ENCODE measurements at places on chromosomes 5 and 9. TPM values are rescaled to one million over a fixed set of nuclear protein-coding genes. Genes with fewer than 3 reads are reported as not detected.
A peak's percentile ranks its signal among the peaks of the same experiment; 100 is the strongest.

- DNase-seq = no peak
These were observed 225.6 kb downstream of the PCSK5 start for GRCh38 chr9:76115982-76116646.

GRCh38 chr5:141694479-141694878 is 12.4 kb upstream of the ARAP3 start:
- DNase-seq = no peak

DNA sequence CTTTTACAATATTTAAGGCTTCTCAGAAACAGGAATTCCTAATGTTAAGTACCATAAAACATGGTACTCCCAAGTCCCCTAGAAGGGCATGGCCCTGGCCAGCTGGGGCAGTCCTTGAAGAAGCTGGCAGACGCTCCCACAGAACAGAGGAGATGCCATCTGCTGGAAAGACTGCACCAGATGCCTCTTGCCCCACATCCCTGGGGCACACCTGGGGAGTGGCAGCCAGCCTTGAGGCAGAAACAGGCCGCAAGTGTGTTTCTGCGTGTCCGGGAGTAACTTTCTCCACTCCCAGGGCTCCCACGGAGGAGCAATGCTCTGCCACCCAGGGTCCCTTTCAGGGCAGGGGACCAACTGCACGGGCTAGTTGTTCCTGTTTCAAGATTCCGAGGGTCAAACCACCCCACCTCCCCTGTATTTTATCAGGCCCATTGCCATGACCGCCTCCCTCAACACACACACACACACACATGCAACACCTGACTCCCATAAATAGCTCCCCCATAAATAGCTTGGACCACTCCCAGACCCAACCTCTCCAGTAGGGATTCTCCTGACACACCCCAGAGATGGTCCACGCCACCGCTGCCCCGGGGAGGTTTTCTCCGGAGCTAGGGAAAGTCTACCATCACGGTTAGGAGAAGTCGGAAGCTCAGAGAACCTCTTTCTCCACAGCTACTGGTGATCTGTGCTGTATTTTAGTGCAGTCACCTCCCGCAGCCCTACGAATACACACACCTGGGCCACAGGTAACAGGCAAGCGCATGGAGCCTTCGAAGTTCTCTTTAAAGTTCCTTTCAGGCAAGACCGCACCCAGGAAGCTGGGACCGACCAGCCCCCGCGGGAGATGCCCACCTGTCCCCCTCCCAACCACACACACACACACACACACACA is 1.5 kb downstream of the SPOCK1 start:
- no peak for DNase-seq

- DNase-seq = no peak
These were observed 41.5 kb downstream of the TTLL11 start for GRCh38 chr9:122051351-122052321.

SPATA9 gene
- not detected for total RNA-seq

DNA sequence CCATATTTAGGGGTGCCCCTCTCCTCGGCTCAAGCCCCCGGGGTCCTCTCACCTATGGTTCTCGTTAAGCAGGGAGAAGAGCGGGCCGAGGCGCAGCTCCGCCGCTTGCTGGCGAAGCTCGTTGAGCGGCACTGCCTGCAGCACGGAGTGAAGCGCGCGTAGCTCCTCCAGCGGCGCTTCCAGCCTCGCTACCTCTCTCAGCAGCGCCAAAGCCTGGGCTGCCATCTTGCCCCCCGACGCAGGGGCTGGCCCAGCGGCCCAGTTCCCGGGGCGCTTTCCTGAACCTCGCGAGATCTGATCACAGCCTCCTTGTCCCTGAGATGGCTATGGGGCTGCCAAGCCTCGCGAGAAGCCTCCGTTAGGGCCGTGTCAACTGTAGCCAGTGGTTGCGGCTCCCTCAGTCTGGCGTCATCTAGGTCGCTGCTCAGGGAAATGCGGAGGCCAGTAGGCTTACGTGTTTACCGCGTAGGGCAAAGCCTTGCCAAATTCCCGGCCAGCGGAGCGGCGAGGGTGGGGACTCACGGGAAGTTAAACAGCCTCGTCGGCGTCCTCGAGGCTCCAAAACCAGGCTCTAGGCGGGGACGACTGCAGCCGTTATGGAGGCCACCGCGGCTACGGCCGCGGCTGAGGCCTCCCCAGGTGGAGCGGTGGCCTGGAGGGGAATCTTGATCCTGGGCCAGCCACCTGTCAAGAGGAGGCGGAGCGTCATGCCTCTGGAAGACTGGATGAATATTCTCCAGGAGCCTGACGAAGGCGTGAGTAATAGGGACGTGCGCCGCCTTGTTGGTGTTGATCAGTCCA is at the start of gene PSMD5:
Gene PSMD5 (minus strand): TSS at position 238 of the 801 bp plus-strand sequence. CDS start 13 bp downstream, at position 225.
- peak; percentile 99 for DNase-seq

DNA sequence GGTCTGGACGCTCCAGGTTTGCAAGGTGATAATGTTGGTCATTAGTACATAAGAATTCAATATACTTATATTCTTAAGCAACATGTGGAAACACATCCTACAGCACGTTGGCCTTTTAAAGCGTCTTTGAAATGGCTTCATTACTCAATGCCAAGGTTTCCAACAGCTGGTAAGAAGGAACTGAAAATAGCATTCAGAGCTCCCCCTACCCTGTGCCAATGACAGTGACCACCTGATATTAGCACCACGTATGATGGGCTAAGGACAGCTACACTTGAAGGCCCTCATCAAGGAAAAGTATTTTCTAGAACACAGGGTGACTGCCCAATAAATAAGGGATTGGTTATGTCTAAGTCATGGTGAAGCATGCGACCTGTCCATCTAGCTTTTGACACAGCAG is 9.9 kb downstream of the ZNF622 start:
- no peak for DNase-seq

Data from tongue (tissue), 3 donors.